ENCODE measurements at places on chromosomes 2 and 18.

DNA sequence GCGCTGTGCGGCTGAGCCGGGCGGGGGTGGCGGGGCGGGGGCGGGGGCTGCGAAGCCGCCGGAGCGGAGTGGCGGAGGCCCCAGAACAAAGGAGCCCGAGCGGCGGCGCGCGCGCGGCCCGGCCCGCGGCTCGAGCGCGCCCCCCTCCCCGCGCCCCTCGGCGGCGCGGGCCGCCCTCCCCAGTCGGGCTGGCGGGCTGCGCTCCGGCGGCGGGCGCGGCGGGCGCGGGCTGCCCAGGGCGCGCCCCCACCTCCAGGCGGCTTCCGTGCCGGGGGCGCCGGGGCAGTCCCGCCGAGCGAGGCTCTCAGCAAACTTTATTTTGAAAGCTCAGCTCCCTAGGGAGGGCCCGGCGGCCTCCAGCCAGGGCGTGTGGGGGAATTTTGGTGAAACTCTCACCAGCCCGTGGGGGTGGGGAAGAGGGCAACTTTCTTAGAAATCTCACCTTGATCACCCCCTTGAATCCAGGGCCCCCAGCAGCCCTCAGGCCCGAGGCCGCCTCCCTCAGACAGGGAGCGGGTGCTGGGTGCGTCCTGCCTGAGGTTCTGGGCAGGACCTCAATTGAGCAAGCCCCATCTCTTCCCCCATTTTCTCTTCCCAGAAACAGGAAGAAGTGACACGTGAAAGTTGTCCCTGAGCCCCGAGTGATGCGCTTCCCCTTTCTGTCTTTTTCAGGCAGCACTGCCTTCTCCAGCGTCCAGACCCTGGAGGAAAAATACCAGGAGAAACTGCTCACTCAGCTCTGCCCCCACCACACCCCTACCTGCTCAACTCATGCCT, 786 bp downstream of the TET3 start:
- DNase-seq = no peak

GRCh38 chr18:39945076-39945475, 2010.0 kb upstream of the PIK3C3 start:
- DNase-seq = no peak

DNA sequence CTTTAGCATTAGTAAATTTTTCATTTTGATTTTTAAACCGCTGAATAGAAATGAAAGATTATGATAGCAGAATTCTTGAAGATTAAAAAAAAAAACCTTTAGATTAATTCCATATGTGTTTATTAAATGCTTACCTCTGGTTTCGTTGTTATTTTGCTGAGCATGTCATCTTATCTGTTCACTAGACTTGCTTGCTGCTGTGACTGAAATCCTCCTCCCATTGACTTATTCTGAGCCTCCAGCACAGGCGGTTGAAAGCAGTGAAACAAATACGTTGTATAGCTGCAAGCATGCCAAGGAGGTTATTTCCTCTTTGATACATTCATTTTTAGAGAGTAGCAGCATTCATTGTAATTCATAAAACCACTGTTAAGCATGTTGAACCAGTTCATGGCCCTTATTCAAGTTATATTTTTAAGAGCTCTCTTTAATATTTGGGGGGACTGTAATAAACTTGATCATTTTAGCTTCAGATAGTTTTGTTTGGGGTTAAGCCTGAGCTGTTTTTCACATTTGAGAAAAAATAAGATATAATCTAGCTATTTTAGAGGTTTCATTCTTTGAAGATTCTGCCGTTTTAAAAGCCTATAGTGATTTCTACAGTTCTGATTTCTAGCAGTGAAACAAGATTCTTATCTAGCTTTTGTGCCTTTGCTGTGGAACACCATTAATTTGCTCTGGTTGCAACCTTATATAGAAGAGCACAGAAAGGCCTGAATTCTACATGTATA, at the start of gene HTR2B:
Gene HTR2B (minus strand): TSS at position 205 of the 731 bp plus-strand sequence. CDS start 1,278 bp downstream, outside the sequence.
- no peak for DNase-seq

GRCh38 chr2:218396688-218397462, 2.8 kb upstream of the CTDSP1 start:
- peak; percentile 62 for DNase-seq

- DNase-seq = no peak
Measured at GRCh38 chr2:48272199-48272598, 257.8 kb upstream of the STON1 start.

DNA sequence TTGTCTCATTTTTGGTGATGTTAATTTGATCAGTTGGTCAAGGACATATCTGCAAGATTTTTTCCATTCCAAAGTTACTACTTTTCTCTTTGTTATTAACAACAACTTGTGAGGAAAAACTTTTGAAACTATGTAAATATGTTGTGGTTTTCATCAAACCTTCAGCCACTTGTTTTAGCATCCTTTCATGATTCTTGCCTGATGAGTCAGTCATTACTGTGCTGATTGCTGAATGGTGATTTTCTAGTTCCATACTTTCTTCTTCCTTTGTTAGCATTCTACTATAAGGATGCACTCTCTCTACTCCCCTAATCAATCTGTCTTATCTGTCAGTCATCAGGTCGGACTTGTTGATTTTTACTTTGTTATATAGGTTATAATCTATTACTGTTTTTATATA, 10.9 kb downstream of the TMEM87B start:
- DNase-seq = no peak

DNA sequence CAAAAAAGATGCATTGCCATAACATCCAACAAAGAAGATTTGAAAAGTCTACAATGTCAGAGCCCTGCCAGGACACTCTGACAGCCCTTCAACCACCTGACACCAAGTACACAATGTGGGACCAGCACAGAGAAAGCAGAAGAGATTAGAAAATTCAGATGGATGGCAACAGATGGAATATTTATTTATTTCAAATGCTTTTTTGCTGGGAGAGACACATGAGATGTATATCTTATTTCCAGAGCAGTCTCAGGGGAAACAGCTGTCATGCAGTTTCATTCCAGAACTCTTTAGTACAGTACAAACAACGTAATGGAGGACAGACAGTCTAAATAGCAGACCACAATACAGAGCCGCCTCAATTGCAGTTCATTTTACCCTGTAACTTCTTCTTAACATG, 110.1 kb downstream of the MAIP1 start:
- no peak for DNase-seq

GRCh38 chr18:10067670-10068659, 154.1 kb downstream of the VAPA start:
- DNase-seq = no peak

DNA sequence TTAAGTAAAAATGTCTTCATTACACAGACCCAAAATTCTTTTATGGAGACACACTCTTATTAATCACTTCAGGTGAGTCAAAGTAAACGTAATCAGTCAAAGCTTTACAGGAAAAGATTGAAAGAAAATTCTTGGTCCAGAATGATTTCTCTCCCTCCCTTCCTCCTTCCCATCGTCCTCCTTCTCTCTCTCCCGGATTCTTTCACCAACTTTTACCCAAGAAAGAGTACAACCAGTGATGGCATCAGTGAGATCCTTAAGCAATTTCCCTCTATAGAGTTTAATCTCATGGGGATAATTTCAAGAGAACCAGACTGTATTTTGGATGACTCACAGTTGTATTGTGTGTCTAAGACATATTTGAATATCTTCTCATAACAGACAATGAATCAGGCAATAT, 258.1 kb downstream of the ALK start:
- no peak for DNase-seq

DNA sequence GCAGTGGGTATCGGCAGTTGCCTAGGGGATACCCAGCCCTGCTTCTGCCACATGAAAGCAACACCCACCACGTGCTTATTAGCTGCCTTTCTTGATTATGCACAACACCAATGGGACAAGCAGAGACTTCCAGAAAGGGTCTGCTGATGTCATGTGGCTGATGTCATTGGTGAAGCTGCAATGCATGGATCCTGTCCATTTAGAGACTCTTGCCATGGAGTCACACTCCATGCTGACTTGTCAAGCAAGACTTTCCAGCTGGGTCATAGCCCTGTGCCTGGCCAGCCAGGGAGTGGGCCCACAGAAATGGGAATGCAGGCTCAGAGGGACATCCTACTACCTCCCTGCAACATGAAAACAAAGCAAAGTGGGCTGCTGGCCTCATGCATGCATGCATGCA, 81.8 kb downstream of the VAPA start:
- DNase-seq = no peak

GRCh38 chr18:13229001-13229671, 10.6 kb downstream of the LDLRAD4 start:
- DNase-seq = no peak

DNA sequence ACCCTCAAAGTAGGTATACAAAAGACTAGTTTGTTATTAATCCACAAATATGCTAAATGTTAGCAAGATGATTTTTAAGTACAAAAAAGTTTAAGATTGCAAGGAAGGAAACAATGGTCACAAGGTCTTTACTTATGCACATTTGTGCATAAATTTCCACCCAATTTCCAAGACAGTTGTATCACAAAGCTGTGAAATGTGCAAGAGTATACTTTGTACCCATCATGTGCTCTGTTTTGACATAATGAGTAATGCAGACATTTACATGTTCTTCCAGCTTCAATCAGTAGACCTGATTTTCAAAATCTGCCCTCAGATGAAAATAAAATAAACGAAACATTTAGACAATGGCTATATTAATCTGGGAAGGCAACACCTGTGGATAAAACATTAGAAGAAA, 27.0 kb downstream of the SLC5A7 start:
- DNase-seq = no peak

- DNase-seq = no peak
Measured at GRCh38 chr18:59616501-59616900, 80.7 kb downstream of the CCBE1 start.

DNA sequence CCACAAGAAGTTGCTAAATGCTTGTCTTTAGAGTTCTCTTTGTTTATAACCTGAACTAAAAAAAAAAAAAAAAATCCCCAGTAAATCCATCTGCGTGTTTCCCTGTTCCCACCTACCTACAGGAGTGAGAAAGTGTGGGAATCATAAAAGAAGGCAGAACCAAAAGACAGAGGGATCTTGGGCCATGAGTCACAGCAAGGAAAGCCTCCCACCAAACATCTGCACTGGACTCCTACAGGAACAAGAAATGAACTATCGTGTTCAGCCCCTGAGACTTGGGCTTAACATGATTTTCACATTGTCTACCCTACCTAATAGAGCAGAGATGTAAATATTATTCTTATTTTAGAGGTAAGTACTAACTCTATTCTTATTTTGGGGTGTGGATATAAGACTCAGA, 1761.2 kb upstream of the CELF4 start:
- no peak for DNase-seq

DNA sequence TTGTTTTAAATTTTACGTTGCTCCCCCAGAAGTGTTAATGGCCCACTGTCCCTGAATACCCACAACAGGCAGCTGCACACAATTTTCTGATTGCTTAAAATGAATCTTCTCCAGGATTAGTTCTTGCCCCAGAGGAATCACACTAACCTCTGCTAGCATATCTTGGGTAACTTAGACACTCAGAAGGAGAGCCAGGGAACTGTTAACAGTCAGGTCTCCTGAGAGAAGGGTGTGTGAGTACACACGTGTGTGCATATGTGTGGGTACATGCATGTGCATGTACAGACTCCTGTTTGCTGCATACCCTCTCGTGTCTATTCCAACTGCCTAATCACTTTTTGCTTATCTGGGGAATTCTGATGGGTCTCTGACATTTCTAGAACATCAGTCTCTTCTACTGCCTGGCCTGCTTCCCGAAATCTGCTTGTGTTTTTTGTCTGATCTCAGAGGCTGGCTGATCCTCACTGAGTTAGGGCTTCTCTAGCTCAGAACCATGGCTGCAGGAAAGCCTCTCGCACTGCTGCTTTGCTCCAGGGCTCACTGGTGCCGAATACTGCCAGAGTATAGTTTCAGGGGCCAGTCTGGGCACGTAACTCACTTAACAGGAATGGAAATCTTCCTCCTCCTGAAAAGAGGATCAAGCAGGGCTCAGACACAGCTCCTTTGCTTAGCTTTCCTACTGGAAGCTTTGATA, 62.8 kb downstream of the PRELID3A start:
- DNase-seq = no peak

- DNase-seq = no peak
Measured at GRCh38 chr2:162677476-162677875, 161.1 kb downstream of the KCNH7 start.

DNA sequence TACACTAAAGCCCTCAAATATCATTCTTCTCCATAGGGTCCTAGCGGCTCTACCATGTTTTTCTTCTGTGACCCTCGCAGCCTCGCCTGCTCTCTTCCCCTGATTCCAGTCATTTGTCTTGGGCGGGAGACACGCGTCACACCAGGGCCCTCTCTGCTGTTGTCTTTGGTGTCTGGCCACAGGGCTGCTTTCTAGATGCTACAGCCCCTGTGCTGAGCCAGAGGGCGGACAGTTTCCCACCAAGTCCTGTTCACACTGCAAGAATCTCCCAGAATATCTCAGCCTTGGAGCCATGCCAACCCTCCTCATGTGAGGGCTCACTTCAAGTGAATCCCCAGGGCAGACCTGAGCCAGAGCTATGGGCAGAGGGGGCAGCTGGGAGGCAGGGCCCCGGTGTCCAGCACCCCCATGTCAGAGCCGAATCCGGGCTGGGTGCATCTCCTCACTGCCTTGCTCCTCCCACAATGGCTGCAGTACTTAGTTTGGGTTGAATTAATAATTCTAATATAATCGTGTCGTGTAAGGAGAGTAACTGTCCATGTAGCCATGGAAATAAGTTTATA, 42.1 kb downstream of the DIPK1C start:
- no peak for DNase-seq

DNA sequence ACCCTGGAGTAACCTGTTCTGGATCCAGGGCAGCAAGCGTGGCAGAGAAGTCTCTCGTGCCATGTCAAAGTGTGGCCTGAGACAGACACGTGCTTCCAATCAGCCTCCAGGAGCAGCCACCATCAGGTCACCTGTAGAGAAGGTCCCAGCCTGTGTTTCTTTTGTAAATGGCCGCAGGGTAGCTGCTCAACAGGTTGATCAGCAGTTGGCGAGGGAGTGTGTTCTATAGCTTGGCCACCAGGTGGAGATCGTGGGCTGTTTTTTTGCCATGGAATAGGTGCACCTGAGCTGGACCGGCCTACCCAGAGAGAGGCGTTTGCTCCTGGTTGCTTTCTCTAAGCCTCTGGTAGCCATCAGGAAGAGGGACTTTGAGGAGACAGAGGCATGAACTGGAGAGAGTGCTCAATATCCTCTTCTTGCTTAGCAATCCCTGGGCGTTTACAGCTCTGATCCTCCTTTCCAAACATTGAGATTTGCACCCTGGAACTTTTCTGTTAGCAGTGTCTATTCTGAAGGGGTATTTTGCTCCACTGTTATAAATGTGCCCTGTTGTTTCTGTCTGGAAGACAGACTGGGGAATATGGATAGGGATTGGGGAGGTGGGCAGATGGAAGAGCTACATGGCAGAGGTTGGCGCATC, 34.2 kb upstream of the EN1 start:
- peak; percentile 42 for DNase-seq

- no peak for DNase-seq
Measured at GRCh38 chr2:45699032-45699658, 47.7 kb downstream of the PRKCE start.
